ENCODE measurements at places on chromosomes 7 and 10.
A peak's percentile ranks its signal among the peaks of the same experiment; 100 is the strongest.

GRCh38 chr7:143504937-143505297 lies 27.2 kb downstream of the TAS2R41 start:
- DNase-seq = no peak

DNA sequence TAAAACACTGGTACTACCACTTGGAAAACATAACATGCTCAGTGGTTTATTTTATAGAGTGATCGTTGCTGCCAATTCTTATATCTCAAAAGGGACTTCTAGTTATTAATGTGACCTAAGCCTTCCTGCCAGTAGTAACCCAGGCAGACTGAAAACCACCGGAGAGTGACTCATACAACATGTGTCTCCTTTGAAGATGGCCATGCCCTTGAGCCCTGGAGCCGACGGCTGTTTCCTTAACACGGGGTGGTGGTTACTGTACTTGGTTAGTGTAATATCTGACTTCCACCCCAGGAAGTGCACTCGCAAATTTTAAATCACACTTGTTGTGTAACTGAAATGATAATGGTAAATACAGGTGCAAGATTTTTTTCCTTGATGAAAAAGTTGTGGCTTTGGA lies 30.5 kb downstream of the JAKMIP3 start:
- peak; percentile 22 for DNase-seq

GRCh38 chr7:85068799-85069198 lies 118.1 kb downstream of the SEMA3D start:
- no peak for DNase-seq

DNA sequence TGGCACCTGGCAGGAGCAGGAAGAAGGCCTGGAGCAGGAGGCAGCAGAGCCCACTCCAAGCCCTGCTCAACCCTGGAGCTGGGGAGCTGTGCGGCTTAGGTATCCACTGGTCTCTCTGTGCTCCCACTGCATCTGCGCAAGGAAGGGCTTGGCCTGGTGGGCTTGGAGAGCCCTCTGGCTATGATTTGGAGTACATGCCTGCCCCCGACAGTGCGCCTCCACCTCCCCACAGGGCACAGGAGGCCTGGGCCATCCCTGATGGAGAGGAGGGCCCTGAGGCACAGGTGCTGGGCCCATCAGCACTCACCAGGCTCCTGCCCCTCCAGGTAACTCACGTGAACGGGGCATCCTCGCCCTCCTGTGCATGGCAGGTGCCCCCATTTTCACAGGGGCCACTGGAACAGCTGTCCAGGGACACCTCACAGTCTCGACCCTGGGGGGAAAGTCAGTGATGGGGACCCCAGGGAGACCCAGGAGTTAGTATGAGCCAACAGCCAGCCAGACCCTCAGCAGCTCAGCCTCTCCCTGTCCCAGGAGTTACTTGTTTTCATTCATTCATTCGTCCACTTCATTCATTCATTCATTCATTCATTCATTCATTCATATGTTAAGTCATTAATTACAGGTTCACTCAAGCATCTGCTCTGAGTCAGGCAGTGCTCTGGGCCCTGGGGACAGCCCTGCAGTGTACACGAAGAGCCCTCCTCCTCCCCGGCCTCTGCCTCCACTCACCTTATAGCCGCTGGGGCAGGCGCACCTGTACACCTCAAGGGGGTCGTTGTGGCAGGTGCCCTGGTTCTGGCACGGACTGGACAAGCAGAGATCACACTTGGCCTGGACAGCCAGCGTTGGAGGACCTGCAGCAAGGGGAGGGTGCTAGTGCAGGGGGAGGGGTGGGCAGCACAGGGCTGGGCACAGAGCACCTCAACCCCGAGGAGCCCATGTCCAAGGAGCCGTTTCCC lies 167.2 kb downstream of the SLIT1 start:
- DNase-seq = no peak

GRCh38 chr7:6590645-6591110 lies 857 bp downstream of the INTS15 start:
- no peak for DNase-seq

GRCh38 chr10:111015181-111015580 lies 61.6 kb upstream of the ADRA2A start:
- DNase-seq = no peak

DNA sequence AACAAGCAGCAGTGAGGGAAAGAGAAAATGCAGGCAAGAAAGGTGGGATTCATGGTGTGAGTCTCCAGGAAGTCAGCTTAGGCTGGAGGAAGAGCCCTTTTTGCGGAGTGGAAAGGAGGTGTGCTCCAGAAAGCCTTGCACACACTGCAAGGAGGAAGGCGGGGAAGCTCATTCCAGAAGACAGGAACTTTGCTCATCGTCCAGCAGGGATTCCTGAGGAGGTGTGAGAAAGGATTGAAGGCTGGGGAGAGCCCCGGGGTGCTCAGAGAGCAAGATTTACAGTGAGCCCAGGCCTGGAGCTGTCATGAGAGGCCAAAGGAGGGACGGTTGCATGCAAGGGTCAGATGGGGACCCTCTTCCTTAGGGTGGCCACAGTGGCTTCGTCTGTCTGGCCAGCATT lies 17.6 kb downstream of the SLC29A3 start:
- no peak for DNase-seq

DNA sequence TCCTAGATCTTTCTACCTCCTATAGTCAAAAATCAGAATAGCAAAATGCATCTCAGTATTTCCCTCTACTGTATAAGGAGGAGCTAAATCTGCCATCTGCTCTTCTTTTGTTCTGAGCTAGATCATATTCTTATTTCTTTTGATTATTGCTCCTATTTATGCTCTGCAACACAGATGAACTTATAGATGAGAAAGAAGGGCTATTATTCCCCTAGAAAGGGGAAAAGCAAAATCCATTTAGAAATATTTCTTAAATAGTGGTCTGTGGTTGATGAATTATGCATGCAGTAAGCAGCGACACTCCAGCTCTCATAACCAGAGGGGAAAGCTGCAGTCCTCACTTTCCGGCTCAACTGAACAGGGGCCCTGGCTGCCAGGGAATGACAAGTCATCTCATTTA lies 207.3 kb upstream of the SORCS1 start:
- DNase-seq = no peak

DNA sequence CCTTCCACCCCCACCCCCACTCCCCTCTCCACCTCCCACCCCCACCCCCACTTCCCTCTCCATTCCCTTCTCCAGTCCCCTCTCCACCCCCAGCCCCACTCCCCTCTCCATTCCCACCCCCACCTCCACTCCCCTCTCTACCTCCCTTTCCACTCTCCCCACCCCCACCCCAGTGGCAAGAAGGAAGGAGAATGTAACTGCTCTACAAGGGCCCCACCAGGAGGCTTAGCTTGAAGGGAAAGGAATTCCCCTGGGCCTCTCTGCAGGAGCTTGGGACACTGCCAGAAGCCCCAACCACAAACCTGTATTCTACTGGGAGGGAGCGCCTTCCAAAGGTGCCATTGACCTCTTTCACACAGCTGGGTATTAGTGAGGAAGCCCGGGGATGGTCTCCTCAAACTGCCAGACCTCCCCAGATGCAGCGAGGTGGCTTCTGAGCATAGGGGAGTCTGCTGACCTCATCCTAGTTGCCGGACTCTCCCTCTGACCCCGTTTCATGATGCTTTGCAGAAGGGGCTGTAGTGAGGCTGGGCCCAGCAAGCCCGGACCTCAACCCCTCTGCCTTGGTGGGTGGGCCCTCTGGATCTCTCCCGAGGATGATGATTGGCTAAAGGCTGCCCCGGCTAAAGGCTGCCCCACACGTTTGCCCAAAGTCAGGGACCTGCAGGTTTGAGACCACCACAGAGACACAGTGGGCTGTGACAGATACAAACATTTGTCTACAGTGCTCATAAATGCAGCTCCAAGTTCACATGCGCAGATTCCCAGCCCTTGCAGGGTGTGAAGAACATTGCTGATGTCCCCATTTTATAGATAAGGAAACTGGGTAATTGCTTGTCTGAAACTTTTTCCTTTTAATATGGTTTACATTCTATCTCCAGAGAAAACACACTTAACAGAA lies 2.9 kb downstream of the DEPP1 start:
- no peak for DNase-seq

- DNase-seq = no peak
These were observed 34.3 kb upstream of the SMC3 start for GRCh38 chr10:110533149-110533548.

- DNase-seq = no peak
These were observed 637.1 kb downstream of the GATA3 start for GRCh38 chr10:8691498-8692017.

GRCh38 chr10:16943295-16944285 lies 126.4 kb upstream of the RSU1 start:
- DNase-seq = no peak

DNA sequence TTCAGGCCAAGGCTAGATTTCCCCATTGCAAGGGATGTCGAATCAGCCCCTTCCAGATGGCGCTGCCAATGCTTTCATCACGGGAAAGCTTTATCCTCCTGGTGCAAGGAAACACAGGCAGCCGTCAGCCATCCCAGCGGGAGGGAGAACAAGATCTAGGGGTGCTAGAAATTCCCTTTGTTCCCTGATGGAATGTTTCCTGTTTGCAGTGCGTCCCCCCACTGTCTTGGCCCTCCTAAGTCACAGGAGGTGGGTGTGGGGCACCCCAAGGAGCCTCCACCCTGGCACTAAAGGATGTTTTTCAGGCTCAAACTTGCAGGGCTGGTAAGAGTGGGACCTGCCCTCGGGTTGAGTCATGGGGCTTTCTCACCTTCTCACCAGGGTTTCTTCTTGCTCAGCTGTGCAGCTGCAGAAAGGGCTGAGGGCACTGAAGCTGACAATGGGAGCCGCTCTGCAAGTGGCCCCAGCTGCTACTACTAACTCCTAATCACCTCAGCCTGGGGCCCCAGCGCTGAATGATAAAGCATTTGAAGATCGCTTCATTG lies 103.6 kb downstream of the PRPF18 start:
- DNase-seq = no peak

- no peak for DNase-seq
These were observed 20.4 kb upstream of the ASAH2 start for GRCh38 chr10:50271564-50272250.

- DNase-seq = no peak
These were observed 41.2 kb downstream of the AOAH start for GRCh38 chr7:36683111-36683510.

- DNase-seq = no peak
These were observed 137.3 kb upstream of the AGR3 start for GRCh38 chr7:17019106-17019505.

All from GDM1 (cell line).